ENCODE measurements at places on chromosomes 13 and 19.

- DNase-seq = no peak
Observed at GRCh38 chr13:29693275-29693945, 97.9 kb upstream of the SLC7A1 start.

DNA sequence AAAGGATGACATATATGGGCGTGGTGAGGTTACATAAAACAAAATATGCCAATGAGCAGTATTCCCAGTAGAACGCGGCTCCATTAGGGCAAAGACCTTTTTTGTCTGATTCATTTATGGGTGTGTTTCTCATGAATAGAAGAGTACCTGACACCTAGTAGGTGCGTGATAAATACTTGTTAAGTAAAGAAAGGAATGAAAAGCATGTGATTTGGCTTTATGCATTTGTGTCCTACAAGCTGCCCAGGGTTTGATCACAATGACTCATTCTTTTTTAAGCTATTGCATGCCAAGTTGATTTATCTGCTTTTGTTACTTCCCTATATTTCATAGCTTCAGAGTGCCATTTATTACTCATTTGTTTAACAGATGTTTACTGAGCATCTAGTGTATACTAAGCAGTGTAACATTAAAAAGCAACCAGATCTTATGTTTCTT, 19.1 kb upstream of the KCTD4 start:
- DNase-seq = no peak

DNA sequence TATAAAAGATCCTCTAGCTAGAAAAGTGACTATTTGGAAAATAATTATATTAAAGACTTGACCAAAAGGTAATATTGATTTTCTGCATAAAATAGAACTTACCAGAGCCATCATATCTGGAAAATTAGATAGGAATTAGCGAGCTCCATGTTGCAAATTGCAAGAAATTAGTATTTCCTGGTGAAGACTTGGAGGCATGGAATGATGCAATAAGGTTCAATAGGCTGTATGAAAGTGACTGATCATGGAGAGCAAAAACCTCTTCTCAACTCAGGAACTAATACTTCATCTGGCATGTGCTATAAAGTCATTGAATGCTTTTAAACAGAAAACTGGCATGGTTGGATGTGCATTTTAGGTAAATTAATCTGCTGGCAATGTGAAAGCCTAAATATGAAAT, 66.3 kb upstream of the UFM1 start:
- DNase-seq = no peak

DNA sequence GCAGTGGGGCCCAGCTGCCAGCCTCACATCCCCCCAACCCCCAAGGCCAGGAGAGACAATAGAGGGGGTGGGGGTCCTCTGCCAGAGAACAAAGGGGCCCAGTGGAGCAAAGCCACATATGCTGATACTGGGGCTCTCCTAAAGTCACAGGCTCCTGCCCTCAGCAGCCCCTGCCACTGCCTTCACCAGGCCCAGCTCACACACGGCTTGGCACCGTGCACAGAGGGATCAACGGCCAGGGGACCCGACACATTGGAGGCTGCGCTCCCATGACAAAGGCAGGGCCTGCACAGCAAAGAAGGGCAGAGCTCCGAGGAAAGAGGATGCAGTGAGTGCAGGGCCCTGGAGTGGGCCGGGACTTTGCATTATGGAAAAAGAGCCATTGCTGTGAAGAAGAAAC, 146.4 kb downstream of the KDM4B start:
- DNase-seq = no peak

DNA sequence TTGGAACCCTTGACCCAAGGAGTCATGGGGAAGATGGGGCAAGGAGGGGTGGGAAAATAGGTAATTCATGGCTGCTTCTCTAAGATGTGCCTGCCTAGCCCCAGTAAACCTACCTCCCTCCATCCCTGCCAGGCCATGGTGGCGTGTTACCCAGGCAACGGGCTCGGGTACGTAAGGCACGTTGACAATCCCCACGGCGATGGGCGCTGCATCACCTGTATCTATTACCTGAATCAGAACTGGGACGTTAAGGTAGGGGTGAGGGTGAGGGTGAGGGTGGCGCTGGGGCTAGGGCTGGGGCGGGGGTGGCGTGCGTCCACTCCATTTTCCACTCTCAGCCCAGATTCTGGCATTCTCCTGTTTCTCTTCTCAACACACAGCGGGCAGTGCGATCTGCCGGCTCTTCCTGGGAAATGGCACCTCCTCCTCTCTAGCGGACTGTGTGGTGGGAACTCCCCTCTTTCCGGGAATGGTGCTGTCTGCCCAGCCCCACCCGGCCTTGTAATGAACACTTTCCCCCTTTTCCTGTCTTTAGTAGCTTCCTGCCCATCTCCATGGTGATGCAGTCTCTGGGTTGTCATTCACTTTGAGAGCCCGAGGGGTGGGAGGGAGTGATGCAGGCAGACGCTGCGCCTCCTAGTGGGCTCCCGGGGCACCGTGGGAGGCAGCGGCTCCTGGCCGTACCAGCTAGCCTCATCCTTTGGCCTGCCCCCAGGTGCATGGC, 7.6 kb downstream of the EGLN2 start:
- DNase-seq = peak; percentile 90

DNA sequence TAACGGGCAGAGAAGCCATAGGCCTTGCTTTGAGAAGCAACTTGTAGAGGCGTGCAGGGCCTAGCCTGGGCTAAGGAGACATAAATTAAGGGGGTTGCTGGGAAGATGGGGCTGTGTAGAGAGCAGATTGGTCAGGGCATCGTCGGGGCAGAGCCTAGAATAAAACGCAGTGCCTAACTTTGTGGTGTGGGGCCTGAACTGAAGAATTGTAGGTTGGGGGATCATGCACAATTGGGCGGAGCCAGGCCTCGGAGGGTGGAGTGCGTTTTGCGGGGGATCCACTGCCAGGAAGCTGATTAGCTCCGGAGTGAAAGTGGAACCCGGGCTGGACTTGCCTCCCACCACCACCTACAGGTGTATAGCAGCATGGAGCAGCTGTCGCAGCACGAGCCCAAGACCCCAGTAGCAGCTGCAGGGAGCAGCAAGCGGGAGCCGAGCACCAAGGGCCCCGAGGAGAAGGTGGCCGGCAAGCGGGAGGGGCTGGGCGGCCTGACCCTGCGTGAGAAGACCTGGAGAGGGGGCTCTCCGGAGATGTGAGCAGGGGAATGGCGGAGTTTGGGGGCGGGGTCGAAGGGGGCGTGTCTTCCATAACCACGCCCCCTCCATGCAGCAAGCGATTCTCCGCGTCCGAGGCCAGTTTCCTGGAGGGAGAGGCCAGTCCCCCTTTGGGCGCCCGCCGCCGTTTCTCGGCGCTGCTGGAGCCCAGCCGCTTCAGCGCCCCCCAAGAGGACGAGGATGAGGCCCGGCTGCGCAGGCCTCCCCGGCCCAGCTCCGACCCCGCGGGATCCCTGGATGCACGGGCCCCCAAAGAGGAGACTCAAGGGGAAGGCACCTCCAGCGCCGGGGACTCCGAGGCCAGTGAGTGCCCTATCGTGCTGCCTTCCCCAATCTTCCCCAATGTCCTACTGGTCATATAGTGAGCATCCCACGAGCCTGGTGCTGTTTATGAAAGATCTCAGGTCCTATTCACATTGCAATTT, 13.8 kb downstream of the DNASE2 start:
- DNase-seq = peak; percentile 68
